ENCODE measurements at places on chromosomes 13 and 19.

DNA sequence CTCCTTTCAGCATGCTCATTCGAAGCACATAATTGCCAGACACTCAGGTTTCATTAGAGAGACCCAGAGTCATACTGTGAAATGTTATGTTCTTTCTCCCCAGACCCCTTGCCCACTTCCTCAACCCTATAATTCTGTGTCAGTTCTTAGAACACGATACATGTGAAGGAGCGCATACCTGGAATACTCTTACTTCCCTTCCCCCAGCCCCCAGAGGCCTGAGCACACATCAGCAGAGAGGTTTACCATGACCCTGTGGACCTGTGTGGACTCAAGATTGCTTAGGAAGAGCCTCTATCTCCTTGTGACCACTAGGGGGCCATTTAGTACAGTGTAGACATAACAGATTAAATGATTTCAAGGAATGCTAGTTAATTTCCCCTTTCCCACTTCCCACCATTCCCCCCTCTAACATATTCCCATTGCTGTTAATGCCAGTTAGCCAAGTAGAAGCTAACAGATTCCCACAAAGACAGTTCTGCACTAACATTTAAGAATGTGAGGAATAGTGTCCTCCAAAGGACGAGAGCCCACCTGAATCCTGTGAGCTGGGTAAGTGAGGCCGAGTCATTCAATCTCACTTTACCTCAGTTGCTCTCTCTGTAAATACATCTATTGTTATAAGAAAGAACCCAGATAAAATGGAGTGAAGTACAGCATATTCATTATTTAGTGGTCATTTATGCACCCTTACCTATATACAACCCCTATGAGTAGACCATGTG is 154.2 kb upstream of the MAB21L1 start:
- peak; percentile 41 for DNase-seq

DNA sequence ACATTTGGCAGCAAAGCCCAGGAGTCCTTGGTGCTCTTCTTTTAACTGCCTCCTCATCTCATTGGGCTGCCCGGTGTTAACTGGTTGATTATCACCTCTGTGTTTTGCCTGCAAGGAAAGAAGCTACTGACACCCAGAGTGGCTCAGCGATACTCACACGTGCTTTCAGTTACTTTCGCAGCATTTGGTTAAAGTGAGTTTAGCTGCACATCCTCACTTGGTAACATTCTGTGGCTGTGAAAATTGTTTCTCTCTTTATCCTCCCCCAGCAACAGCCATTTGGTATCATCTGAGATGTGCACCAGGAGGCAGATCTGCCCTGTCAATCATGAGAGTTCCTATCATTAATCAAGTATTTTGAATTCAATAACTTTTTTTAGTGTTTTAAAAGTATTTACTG is 44.6 kb upstream of the GPR183 start:
- DNase-seq = no peak

DNA sequence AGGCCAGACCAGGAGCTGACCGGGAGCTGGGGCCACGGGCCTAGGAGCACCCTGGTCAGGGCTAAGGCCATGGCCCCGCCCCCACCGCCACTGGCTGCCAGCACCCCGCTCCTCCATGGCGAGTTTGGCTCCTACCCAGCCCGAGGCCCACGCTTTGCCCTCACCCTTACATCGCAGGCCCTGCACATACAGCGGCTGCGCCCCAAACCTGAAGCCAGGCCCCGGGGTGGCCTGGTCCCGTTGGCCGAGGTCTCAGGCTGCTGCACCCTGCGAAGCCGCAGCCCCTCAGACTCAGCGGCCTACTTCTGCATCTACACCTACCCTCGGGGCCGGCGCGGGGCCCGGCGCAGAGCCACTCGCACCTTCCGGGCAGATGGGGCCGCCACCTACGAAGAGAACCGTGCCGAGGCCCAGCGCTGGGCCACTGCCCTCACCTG is 6.6 kb downstream of the SPHK2 start:
- no peak for DNase-seq

DNA sequence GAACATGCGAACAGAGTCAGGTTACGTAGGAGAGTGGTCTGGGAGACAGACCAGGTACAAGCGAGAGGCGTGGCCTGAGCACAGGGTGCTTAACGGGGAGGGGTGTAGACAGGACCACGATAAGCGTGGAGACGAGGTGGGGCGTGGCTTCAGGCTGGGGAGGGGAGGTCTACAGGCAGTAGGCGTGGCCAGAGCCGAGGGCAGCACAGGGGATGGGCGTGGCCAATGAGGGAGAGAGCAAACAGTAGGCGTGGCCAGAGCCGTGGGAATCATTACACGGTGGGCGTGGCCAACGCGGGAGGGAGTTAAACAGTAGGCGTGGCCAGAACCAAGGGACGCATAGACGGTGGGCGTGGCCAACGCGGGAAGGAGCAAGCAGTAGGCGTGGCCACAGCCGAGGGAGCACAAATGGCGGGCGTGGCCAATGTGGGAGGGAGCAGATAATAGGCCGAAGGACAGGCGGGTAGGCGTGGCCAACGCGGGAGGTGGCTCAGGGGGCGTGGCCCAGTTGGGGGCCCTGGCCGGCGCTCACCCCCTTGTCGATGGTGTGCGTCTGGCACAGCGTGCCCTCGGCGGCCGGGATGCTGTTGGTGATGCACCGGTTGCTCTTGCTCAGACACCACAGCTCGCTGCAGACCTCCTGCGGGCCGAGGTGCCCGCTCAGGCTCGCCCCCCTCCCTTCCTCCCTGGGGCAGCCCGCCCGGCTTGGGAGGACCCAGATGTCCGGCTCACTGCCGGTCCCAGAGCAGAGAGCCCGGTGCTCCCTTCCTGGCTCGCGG is 15.2 kb upstream of the MYO1F start:
- DNase-seq = peak; percentile 92

DNA sequence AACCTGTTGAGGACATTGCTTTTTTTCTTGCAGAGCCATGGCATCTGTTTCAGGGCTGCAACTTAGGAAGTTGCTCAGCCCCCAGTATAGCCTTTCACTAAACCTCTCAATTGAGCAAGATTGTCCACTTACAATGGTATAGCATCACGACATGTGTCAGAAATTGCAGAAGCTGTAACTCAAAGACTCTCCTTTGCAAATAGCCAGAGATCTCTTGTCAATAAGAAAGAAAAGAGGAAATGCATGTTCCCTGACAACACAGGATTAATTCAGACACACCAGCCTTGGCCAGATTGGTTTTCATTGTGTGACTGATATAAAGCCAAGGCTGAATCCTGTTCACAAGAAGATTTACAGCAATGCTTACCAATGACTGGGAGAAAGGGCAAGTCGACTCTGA is 38.7 kb upstream of the CYSLTR2 start:
- DNase-seq = no peak

DNA sequence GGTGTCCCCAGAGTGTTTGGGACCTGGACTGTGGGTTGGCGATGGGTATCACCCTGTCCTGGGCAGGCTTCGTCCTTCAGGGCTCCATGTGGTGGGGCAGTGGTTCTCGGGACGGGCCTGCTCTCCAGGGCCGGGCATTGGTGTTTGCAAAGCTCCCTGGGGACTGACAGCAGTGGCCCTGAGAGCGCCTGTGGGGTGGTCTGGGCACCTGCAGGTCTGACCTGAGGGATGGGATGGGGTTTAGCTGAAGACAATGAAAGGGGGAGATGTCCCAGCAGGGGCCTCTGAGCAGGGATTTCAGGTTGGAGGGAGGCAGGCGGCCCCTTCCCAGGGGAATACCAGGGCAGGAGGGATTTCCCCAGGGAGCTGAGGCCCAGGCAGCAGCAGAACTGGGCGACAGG is 68.3 kb upstream of the MCF2L start:
- no peak for DNase-seq

- DNase-seq = no peak
Measured at GRCh38 chr19:10206226-10206885, 11.6 kb upstream of the DNMT1 start.

GRCh38 chr19:19062454-19063182 is 1.2 kb upstream of the SLC25A42 start:
- DNase-seq = no peak

DNA sequence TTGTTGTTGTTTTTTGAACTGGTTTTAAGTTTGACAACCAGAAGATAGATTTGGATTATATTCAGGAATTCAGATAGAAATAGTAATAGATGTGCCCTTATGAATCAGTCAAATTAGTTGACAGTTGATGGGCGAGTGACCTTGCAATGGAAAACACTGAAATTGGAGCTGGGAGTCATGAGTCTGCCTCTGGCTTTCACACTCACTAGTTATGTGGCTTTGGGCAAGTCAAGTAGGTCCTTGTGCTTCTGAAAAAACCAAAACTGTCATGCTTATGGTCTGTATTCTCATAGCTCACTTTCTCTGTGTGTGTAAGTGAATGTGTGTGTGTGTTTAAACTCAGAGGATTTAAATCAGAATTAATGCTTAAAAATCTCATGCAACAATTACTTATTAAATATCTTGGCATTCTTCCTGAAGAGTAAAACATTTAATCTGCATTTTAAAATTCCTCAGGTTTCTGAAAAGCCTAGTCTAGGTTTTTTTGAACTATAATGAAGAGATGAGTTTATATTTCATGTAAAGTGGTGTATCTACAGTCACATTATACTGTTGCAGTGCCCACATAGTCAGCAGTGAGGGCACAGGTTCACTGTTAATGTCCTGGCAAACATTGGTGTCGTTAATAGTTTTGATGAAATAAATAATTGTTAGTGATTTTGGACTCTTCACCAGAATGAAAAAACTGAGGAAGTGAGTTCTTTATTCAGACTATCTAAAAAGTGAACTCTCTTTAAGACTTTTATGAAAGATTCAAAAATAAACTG is 32.5 kb downstream of the UCHL3 start:
- DNase-seq = no peak

DNA sequence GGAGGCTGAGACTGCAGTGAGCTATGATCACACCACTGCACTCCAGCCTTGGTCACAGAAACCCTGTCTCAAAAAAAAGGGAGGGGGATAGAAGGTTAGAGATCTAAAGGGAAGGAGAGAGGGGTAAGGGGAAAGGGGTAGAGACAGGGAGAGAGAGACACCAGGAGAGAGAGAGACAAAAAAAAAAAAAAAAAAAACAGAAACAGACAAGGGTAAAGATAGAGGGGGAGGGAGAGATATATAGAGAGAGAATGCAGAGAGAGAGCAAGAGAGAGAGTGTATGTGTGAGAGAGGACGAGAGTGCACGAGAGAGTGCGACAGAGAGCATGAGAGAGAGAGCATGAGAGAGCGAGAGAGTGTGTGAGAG is 4.2 kb downstream of the CD70 start:
- DNase-seq = no peak

DNA sequence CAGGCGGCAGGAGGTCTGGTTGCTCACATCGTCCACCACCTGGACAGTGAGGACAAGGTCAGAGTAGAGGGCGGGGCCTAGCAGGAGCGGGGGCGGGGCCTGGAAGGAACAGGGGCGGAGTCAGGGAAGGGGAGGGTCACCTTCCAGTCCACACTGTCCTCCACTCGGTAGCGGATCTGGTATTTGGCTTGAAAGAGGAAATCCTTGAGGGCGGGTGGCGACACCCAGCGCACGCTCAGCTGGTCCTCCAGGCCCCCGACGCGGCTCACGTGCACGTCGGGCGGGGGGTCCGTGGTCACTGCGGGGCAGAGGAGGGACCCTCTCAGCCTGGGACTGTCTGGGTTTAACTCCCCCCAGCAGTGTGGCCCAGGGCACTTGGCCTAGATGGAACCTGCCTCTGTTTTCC is 8.2 kb downstream of the REX1BD start:
- DNase-seq = no peak

- DNase-seq = no peak
Measured at GRCh38 chr13:30648522-30649012, 30.8 kb downstream of the USPL1 start.

- no peak for DNase-seq
Measured at GRCh38 chr13:27261396-27261795, 9.2 kb upstream of the RASL11A start.

DNA sequence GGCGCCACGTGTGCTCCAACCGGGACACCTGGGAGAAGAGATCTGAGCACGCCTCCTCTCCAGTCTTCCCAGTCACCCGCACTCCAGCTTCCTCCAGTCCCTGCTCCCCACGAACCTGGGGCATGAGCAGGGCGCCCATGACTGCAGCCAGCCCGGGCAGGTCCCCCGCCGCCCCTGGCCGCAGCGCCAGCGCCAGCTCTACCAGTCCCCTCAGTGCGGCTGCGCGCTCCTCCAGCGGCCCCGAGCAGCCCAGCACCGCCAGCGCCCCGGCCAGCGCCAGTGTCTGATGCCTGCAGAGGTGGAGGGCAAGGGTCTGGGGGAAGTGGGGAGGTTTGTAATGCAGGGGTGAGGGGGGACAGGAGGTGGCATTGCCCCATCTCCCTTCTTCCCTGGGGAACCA is 13.1 kb downstream of the SH2D3A start:
- no peak for DNase-seq

- DNase-seq = no peak
Measured at GRCh38 chr19:38032151-38032550, 125.1 kb downstream of the SIPA1L3 start.

GRCh38 chr13:40562975-40563349 is 103.5 kb downstream of the FOXO1 start:
- no peak for DNase-seq

GRCh38 chr13:102687520-102687919 is 7.3 kb downstream of the METTL21C start:
- no peak for DNase-seq

DNA sequence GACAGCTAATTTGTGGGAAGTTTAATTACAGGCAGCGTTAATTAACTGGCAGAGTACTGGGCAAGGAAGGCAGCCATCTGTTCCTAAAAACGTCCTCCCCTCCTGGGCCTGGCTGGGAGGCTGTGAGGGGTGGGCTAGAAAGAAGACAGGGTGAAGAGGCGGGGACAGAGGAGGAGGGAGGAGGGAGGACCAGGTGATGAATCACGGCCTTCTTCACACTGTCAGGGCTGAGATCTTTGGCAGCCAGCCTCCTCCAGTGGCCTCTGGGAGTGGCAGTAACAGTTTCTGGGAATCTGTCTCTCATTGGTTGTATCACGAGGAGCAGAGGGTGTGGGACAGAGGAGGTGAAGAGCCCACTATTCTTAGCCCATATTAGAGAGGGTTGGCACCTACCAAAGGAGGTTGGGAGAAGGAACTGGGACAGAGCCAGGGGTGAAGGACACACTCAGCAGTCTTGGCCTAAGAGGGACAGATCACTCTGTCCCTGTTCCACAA is 9.6 kb upstream of the ZNRF4 start:
- no peak for DNase-seq

DNA sequence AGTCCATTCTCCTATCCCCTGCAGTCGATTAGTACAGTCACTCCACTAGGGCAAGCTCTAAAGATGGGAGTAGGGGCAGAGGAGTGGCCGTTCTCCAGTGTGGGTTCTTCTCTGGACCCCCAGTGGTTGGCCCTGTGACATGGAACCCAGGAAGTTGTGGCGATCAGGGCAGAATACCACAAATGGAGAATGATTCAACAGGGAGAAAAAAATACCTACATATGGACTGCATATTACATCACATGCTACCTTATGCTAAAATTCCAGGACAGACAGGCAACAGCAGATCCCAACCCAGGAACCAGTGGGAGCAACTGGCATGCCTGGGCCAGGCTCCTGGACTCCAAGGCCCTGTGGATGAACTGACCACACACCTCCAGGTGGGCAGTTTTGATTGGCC is 20.4 kb downstream of the POU2F2 start:
- DNase-seq = peak; percentile 38

- DNase-seq = no peak
Measured at GRCh38 chr13:104024416-104025170, 958.4 kb upstream of the SLC10A2 start.

- DNase-seq = no peak
Measured at GRCh38 chr19:50664204-50664603, 15.0 kb downstream of the C19orf81 start.
